ENCODE measurements at places on chromosomes 11 and 22. TPM values are rescaled to one million over a fixed set of nuclear protein-coding genes. Genes with fewer than 3 reads are reported as not detected.

- peaks cover 59% of the 10 kb centered on the region for H3K27me3 ChIP-seq
- no peaks in the 10 kb centered on the region for H3K36me3 ChIP-seq
- H3K4me3 ChIP-seq = no peak overlapping the region
- no peak for DNase-seq
Measured at GRCh38 chr11:93895106-93895862, 44.9 kb upstream of the VSTM5 start.

- no peak for DNase-seq
- H3K4me3 ChIP-seq = no peak overlapping the region
- peaks cover 13% of the 10 kb centered on the region for H3K4me1 ChIP-seq
- H3K36me3 ChIP-seq = peaks cover 28% of the 10 kb centered on the region
Measured at GRCh38 chr11:113332638-113333329, 18.4 kb downstream of the TTC12 start.

DNA sequence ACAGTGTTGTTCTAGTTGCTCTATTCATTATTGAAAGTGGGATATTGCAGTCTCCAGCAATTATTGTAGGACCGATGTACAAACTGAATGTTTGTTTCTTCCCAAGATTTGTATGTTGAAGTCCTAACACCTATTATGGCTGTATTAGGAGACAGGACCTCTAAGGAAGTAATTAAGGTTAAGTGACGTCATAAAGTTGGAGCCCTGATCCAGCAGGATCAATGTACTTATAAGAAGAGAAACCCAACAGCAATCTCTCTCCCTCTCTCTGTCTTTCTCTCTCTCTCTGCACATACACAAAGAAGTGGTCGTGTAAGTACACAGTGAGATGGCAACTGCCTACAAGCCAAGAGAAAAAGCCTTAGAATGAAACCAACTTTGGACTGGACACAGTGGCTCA, 16.1 kb upstream of the SLC35C1 start:
- no peak overlapping the region for H3K4me3 ChIP-seq
- H3K4me1 ChIP-seq = no peaks in the 10 kb centered on the region
- no peak for DNase-seq
- no peak overlapping the region for H3K27ac ChIP-seq
- peaks cover 37% of the 10 kb centered on the region for H3K27me3 ChIP-seq

DNA sequence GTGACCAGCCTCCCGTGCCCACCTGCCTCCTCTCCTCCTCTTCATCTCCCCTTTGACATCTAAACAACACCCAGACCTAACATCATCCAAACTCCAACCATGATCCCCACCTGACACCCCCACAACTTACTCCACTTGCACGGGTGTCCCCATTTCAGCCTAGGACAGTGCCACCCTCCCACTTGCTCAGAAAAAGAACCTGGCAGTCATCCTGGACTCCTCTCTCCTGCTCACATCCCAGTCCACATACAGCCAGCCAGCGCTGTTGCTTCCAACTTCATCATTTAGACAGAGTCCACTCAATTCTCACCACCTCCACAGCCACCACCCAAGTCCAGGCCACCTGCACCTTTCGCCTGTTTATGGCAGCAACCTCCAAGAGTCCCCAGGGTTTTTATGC, 485.7 kb downstream of the MN1 start:
- no peaks in the 10 kb centered on the region for H3K4me1 ChIP-seq
- no peaks in the 10 kb centered on the region for H3K36me3 ChIP-seq
- H3K4me3 ChIP-seq = no peak overlapping the region
- no peak overlapping the region for H3K27ac ChIP-seq

GRCh38 chr11:16902781-16903378, 111.3 kb downstream of the PLEKHA7 start:
- peak overlapping the region; percentile 98 for H3K27ac ChIP-seq
- peaks cover 28% of the 10 kb centered on the region for H3K36me3 ChIP-seq
- H3K4me1 ChIP-seq = peaks cover 37% of the 10 kb centered on the region

DNA sequence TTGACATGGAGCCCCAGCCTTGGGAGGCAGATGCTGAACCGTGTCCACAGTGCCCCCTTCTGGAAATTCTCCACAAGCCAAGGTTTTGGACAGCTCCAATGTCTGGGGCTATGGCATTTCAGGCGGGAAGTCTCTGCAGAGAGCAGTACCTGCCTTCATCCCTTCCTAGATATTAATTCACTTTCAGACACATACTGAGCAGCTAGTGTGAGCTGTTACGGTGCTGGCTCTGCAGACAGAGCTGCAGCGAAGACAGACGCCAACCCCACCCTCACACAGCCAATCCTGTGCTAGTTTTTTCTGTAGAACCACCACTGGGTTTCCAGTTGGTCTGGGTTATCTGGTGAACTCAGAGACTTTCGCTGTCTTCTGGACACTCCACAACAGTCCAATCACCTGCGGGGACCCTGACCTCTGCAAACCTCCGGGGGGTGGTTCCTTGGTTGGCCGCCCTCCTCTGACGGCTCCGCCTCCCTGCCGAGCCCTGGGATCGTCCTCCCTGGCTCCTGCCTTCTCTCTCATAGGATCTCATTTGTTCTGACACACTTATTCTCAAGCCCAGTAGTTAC, 9.1 kb downstream of the LMF2 start:
- DNase-seq = peak; percentile 70
- H3K27me3 ChIP-seq = no peaks in the 10 kb centered on the region
- H3K27ac ChIP-seq = no peak overlapping the region
- H3K36me3 ChIP-seq = peaks cover 2% of the 10 kb centered on the region
- H3K4me3 ChIP-seq = no peak overlapping the region
- peaks cover 6% of the 10 kb centered on the region for H3K4me1 ChIP-seq

DNA sequence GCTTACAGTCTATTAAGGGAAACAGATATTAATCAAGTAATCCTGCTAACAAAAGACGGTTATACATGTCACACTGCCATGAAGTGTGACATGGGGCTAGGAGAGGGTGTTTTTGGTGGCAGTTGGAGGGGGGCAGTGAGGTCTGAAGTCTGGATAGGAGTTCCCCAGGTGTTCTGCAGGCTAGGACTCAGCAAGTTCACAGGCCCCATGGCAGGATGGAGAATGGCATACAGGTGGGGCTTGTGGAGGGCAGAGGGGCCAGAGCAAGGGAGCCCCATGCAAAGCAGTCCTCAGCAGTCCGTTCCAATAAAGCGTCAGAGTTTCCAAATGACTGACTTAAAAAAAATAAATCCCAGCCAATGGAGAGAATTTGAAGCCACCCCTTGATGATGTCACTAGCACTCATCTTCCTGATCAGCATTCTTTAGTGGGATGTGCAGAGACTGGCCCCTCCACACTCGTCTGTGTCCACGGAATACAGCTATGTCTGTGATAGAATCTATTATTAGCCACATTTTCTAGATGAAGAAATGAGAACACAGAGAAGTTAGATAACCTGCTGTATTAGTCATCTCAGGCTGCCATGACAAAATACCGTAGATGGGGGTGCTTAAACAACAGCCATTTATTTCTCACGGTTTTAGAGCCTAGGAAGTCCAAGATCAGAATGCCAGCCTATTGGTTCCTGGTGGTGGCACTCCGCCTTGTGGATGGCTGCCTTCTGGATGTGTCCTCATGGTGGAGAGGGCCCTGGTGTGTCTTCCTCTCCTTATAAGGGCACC, 32.6 kb downstream of the PRDM11 start:
- H3K27me3 ChIP-seq = no peaks in the 10 kb centered on the region
- H3K4me3 ChIP-seq = no peak overlapping the region
- H3K36me3 ChIP-seq = no peaks in the 10 kb centered on the region
- peaks cover 12% of the 10 kb centered on the region for H3K4me1 ChIP-seq
- H3K27ac ChIP-seq = no peak overlapping the region

DNA sequence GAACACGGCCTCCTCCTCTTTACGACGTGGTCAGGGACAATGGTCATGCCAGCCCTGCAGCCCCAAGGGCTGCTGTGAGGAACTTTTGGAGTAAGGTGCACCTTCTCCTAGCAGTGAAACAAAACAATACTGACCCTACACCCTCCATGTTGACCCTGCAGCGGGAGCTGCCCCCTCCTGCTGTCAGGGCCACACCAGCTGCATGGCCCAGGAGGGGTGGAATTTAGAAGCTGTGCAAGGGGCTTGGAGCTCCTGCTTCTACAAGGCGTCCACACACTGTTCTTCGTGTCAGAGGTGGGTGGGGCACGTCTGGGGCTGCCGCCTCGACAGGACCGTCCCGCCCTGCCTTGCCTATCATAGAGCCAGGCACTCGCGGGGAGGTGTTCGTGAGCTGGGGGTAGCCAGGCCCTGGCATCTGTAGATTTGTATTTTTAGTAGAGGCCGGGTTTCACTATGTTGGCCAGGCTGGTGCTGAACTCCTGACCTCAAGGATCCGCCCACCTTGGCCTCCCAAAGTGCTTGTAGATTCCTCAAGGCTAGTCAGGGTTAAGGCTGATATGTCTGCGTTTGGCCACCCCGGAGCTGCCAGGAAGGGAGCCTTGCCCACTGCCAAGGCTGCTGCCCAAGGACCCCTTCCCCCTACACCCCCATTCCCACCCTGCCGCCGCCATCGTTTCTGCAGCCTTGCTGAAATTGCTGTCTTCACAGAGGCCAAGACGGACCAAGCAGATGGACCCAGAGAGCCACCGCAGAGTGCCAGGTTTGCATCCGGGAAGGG, 15.9 kb downstream of the INCENP start:
- no peaks in the 10 kb centered on the region for H3K36me3 ChIP-seq
- H3K4me3 ChIP-seq = no peak overlapping the region
- no peaks in the 10 kb centered on the region for H3K4me1 ChIP-seq
- no peak overlapping the region for H3K27ac ChIP-seq

DNA sequence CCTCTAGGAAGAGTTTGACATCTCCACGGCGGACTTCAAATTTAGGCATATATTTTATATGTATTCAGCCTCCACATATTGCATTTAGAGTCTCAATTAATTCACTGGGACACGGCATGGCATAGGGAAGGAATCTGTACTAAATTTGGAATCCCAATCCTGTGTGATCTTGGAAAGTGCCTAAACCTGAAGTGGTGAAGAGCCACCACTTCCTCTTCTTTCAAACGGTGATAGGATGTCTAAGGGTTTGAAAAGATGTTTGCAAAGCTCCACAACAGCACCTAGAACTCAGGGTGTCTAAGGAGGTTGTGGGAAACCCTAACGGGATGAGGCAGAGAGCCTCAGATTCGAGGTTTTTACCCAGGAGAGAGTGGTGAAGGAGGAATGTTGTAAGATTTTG, 1.0 kb upstream of the L3MBTL2 start:
- H3K4me3 ChIP-seq = no peak overlapping the region
- H3K36me3 ChIP-seq = peaks cover 6% of the 10 kb centered on the region
- H3K27ac ChIP-seq = peak overlapping the region; percentile 38
- peaks cover 13% of the 10 kb centered on the region for H3K27me3 ChIP-seq
- H3K4me1 ChIP-seq = peaks cover 18% of the 10 kb centered on the region
- DNase-seq = no peak

- H3K27ac ChIP-seq = no peak overlapping the region
- no peaks in the 10 kb centered on the region for H3K4me1 ChIP-seq
- H3K36me3 ChIP-seq = no peaks in the 10 kb centered on the region
- no peak for DNase-seq
Measured at GRCh38 chr11:125235071-125235471, 70.5 kb downstream of the PKNOX2 start.

- no peak overlapping the region for H3K27ac ChIP-seq
- peaks cover 48% of the 10 kb centered on the region for H3K27me3 ChIP-seq
- no peak for DNase-seq
- peaks cover 8% of the 10 kb centered on the region for H3K4me1 ChIP-seq
- H3K36me3 ChIP-seq = no peaks in the 10 kb centered on the region
Measured at GRCh38 chr11:128894685-128895084, 3.5 kb downstream of the KCNJ5 start.

GRCh38 chr11:124285610-124286344, 28.0 kb downstream of the OR8D1 start:
- no peak overlapping the region for H3K4me3 ChIP-seq
- no peak for DNase-seq
- H3K36me3 ChIP-seq = no peaks in the 10 kb centered on the region
- no peaks in the 10 kb centered on the region for H3K4me1 ChIP-seq
- no peaks in the 10 kb centered on the region for H3K27me3 ChIP-seq
- no peak overlapping the region for H3K27ac ChIP-seq

HIPK3 gene
- total RNA-seq = 31.3 TPM

A4GALT gene
- not detected for total RNA-seq

RAB39A gene
- total RNA-seq = not detected
